ENCODE measurements at places on chromosomes 2 and 18.
A peak's percentile ranks its signal among the peaks of the same experiment; 100 is the strongest.

DNA sequence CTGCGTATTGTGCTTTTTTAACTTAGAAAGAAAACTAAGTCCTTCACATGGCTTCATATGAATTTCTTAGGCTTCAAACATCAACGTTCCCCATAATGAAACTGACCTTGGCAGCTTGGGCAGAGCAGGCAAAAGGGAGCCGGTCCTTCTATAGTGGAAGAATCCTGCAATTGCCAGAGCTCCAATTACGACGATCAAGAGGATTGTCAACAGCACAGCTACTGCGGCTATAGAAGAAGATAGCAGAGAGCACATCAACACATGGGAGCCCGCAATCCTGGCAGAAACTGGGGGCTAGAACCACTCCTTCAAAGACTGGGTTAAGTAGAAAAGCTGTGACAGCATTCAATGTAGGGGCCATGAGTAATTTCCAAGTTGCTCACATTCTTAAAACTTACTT is 69.8 kb downstream of the DHRS9 start:
- no peak for DNase-seq

DNA sequence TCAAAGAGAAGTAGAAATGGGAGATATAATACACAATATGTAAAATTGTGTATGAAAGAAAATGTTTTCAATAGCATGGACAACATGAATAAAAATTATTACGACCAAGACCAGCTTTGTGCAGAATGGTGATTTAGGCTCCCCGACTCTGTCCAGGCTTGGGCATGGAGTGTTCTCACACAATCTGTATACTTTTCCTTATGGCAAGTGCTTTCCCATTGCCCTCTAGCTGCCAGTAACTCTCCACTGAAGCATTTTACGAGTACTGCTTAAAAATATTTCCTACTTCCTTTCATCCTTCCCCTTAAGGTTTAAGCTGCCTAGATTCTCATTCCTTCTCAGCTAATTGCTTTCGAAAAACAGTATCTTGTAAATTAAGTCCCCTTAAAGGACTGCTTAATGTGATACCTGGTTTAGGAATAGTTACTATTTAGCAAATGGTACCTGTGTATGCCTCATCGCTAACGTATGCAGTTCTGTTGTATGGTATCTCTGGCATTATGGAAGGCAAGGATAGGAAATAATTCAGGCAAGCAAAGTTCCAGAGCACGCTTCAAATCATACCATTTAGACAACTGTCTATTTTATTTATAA is 714.6 kb downstream of the ERBB4 start:
- peak; percentile 68 for DNase-seq

DNA sequence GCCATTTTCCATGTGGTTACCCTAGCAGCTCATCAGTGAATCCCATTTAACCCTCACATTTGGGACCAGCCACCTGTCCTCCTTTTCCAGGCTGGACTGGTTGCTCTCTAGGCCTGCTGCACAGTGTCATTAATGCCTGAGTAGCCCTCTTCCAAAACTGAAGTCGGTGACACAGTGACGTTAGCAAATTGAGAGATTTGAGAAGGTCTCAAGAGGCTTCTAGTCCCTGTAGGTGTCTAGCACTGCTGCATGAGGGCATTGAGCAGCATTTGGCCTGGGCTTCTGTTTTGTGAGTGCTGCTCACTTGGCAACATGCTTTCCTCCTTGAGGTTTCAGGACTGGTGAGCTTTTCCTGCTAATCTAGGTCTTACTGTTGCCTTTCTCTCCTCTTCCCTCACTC is 36.7 kb downstream of the PKP4 start:
- DNase-seq, result peak; percentile 31

GRCh38 chr2:165079432-165079831 is 124.1 kb upstream of the SLC38A11 start:
- DNase-seq, result no peak

Data from NCI-H69 (cell line).